ENCODE measurements at places on chromosomes 16 and 17.

DNA sequence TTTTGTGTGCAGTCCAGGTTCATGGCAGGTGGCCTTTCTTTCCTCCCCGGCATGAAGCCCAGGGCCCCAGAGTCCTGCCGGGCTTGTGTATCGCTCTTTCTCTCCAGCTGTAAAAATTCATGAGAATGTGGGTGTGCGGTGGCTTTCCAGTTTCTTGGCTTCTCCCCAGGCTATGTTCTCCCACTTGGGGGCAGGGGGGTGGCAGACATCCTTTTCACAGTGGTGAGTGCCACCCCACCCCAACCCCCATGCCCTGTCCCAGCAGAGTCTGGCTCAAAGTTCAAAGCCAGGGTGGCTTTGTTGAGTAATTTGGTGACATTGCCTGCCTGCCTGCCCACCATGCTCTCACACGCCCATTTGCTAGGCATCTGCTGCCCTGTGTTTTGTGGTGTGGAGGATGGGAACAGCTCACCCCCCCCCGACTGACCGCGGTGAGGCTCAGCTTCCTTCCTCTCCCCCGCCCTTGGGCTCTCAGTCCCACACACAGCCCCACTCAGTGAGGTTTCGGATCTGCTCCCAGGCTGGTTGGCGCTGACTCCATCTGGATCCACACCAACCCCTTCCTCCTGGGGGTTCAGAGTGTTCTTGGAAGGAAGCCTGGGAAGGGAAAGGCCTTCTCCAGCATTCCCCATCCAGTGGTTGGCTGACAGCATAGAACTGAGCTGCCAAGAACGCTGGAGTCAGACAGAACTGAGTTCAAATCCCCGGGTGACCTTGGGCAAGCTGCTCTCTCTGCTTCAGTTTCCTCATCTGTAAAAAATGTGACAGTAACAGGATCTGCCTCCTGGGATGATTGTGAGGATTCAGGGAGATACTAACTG lies 36.0 kb downstream of the CHD9 start:
- peak; percentile 64 for DNase-seq

GRCh38 chr16:58252716-58253115 lies 42.1 kb downstream of the PRSS54 start:
- no peak for DNase-seq

GRCh38 chr17:39626171-39627046 lies at the start of gene PPP1R1B:
Gene PPP1R1B, plus strand, starts transcription at chr17:39626952. Its CDS starts 441 bp downstream, at chr17:39627393.
- DNase-seq: no peak

DNA sequence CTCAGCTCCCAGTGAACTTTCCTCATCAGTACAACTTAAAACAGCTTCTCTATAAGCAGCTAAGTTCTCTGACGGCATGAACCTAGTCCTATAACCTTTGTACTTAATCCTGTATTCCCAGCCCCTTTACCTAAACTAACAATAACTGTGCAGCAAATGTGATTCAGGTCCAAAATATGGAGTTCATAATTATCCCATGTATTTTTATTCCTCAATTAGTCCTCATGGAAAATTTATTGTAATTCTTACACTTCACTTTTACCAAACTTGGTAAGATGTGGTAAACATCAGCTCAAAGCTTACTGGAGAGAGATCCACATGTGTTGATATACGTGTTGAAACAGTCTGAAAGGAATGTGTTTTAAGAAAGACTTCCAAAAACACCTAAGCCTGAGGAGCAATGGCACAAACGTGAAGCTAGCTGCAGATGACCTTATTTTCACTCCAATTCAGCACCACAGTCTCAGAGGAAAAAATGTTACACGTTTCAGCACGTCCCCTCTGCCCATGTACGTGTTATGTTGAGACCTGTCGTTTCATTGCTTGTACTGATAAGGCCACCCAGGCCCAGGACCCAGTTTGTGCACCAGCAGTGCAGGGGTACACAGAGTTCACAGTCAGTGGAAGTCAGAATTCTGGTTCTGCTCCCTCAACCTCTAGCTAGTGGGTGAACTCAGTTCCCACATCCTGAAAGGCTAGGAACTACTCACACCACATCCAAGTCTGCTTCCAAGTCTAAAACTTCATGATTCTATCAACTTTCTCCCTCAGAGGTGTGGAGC lies 7.1 kb downstream of the USP31 start:
- no peak for DNase-seq

- no peak for DNase-seq
Observed at GRCh38 chr16:4060823-4061222, 55.4 kb downstream of the ADCY9 start.

DNA sequence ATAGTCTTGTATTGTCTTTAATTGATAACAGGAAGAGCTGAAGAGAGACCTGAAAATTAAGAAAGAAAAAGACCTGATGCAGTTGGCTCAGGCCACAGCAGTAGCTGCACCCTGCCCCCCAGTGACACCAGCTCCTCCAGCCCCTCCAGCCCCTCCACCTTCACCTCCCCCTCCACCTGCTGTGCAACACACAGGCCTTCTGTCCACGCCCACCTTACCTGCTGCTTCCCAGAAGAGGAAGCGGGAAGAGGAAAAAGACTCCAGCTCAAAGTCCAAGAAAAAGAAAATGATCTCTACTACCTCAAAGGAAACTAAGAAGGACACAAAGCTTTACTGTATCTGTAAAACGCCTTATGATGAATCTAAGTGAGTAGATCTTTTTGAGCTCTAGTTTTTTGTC lies 36.8 kb downstream of the C17orf58 start:
- no peak for DNase-seq

DNA sequence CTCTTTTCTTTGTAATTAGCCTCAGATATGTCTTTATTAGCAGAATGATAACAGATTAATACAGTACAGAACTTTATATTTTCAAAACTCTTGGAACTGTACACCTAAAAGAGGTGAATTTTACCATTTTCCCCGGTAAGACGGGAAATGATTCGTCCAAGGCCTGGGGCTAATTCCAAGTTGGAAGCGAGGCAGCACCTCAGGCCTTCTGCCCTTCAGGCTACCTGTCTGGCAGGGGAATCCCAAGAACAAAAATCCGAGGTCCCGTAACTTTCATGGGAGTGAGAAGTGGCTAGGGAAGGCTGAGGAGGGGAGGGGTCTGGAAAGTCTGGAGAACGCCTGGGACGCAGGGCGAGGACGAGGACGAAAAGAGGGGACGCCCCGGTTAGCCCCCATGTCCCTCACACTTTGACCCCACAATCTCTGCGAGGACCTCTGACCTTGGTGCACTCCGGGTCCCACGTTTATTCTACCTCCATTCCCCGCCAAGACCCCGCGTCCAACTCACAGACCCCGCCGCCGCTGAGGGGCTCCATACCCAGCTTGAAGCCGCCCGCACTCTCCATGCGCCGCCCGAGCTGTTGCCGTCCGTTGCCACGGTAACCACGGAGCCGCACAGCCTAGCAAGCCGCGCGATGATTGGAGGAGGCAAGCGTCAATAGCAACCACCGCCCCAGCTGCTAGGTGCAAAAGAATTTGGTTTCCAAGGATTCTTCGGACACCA lies at the start of gene HYDIN:
Gene HYDIN, minus strand, starts transcription at position 601 of the 724 bp plus-strand sequence. CDS start 43,827 bp downstream, outside the sequence.
- no peak for DNase-seq

DNA sequence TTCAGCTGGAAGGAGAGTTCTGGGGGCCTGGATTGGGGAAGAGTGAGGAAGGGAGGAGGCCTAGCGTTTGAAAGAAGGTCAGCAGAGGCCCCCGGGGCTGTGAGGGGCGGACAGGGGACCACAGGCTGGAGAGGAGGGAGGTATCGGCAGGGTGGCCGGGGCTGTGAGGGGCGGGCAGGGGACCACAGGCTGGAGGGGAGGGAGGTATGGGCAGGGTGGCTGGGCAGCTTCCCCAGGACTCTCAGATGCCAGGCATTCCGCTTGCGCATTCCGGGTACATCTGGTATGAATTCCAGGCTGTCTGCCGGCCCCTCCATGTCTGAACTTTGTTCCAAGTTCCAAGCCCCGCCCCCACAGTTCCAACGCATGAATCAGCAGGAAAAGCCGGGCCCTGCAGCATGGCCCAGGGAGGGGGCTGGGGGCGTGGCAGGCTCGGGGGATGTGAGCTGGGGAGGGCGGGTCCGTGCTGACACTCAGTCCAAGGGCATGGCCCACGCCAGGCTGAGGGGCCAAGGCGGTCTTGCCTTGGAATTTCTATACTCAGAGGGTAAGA lies 4.3 kb upstream of the TLCD2 start:
- DNase-seq: peak; percentile 93

DNA sequence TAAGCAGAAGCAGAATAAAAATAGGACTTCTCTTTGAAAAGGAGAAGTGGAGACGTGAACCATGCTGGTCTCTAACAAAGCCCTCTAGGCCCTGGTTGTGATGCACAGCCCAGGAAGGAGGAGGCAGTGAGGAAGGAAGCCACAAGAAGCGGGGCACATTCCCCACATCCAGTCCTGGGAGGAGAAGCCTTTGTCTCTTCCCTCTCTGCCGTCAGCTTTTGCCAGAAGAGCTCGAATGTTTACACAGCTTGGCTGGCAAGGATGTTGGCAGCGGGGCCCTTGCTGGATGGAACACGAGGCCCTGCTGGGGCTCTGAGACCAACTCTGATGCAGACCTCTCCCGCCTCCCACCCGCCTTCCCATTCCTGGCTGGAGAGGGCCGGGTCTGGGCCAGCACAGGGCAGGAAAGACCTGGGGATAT lies 91.3 kb downstream of the MAF start:
- DNase-seq: no peak

DNA sequence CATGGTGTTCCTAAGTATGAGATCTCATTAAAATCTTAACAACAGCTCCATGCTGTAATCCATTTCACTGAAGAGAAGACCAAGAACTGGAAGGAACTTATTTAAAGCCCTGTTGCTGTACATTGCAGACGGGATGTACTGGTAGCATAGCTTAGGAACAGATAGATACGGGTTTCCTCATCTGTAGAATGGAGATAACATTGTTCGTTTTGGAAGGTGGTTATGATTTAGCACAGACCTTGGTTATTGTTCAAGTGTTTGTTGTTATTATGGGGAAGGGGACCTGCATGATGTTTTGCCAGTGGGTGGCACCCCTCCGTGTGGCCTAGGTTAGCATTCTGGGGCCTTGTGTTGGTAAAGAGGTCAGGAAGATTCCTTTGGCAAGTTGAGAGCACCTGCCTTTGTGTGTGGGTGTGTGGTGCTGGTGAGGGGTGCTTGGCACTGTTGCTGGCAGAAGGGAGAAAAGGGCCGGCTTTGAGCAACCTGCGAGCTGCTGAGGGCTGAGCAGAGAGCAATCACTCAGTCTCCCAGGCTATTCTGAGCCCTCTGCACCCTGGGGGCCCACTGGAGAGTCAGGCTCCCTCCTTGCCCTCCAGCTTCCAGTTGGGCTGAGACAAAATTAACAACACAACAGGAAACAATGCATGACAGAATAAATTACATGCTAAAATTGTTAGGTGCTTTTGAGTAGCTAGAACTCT lies 2.3 kb downstream of the TAOK2 start:
- DNase-seq: no peak

- DNase-seq: no peak
Observed at GRCh38 chr16:11474617-11475291, 112.0 kb downstream of the LITAF start.

DNA sequence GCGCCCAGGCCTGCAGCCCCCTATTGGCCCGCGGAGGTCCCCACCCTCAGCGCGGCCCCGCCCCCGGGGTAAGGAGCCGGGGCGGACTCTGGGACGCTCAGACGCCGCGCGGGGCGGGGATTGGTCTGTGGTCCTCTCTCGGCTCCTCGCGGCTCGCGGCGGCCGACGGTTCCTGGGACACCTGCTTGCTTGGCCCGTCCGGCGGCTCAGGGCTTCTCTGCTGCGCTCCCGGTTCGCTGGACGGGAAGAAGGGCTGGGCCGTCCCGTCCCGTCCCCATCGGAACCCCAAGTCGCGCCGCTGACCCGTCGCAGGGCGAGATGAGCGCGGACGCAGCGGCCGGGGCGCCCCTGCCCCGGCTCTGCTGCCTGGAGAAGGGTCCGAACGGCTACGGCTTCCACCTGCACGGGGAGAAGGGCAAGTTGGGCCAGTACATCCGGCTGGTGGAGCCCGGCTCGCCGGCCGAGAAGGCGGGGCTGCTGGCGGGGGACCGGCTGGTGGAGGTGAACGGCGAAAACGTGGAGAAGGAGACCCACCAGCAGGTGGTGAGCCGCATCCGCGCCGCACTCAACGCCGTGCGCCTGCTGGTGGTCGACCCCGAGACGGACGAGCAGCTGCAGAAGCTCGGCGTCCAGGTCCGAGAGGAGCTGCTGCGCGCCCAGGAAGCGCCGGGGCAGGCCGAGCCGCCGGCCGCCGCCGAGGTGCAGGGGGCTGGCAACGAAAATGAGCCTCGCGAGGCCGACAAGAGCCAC lies at the start of gene NHERF1:
Gene NHERF1, plus strand, starts transcription at position 100 of the 750 bp plus-strand sequence. Its CDS starts 219 bp downstream, at position 319.
- peak; percentile 87 for DNase-seq

GRCh38 chr17:57914273-57915142 lies 40.7 kb downstream of the CUEDC1 start:
- no peak for DNase-seq

DNA sequence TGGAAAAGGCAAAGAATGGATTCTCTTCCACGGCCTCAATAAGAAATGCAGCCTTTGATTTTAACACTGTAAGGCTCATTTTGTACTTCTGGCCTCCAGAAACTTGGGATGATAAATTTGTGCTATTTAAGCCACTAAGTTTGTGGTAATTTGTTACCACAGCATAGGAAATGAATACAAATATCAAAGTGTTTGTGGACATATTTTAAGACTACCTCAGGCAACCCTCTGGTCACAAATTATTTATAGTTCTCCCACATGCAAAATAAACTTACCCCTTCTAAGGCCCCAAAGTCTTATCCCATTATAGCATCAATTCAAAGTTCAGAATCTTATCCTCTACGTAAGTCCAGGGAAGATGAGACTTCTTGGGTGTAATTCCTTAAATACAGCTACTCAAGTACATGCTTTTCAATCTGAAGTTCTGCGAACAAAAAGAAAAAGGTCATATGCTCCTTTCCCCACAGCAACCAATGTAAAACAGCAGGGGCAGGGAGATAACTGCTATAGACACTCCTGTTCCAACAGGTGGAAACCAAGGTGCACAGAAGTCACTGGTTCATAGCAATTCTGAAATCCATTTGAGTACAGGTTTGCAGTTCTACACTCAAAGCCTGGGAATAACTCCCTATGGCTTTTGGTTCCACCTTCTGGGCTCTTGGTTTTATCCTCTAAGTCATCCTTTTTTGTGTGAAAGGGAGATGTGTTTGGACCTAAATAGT lies 5.4 kb upstream of the EFCAB13 start:
- no peak for DNase-seq

DNA sequence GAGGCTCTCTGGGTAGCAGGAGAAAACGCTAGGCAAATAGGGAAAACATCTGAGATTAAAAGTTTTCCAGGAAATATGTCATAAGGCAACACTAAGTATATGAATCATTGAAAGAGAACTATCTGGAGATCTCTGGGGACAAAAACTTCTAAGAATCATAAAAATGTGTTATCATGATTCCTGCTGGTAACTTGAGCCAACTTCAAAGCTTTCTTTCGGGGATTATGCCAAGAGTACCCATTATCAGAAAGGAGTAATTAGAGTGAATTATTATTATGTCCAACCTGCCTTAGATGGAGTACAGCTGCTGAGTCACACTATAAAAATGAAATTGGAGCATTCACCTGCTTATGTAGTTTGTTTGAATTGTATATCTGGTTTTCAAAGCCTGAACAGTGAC lies 488.5 kb upstream of the SOX9 start:
- no peak for DNase-seq

Measured in T1000 (cell line).